ENCODE measurements at places on chromosomes 7 and 10.

GRCh38 chr7:151468217-151469018 is 28.5 kb upstream of the CRYGN start:
- no peak for DNase-seq

DNA sequence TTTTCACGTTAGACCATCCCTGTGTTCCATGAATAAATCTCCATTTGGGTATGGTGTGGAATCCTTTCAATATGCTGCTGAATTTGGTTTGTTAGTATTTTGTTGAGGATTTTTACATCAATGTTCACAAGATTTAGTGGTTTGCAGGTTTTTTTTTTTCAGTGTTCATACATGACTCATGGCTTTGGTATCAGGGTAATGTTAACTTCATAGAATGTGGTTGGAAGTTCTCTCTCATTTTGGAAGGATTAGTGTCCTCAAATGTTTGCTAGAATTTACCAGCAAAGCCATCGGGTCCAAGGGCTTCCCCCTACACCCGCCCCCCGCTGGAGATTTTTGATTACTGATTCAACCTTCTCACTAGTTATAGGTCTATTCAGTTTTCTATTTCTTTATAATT is 398.0 kb downstream of the NXPH1 start:
- no peak for DNase-seq

DNA sequence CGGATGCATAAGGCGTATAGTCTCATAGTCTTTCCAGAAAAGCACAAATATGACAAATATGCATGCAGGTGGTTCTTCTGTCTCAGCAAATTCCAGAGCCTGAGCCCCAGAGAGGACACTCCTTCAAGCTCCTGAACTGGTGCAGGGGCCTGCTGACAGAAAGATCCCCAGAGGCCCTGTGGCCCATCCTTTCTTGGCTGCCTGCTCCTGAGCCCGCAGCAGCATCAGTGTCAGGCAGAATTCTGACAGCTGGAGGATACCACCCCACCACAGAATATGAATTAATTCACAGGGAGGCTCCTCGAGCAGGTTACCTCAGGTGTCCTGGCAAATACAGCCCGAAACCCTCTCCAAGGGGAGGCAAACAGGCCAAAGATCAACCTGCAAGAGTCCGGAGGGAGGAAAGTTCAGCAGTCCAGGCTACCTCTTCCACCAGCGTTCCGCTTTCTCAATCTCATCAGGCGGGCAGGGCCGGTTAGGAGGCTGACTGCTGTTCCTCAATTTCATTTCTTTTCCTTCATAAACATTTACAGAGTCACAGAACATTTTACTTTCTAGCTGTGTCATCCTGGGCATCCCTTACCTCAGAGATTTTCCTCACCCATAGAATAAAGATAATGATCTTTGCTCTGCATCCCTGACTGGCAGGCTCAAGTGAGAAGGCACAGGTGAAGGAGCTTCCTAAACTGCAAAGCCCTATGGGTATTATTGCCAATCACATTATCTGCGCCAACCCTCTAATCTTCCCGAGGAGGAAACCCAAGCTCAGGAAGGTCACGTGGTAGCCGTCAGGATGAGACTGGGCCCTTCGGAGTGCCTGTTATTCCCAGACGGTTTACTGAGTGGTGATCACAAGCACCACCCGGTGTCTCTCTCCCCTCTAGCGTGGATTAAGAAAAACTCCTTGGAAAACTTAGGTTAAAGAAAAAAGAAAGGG is 1.4 kb downstream of the DNAJB12 start:
- DNase-seq = no peak

DNA sequence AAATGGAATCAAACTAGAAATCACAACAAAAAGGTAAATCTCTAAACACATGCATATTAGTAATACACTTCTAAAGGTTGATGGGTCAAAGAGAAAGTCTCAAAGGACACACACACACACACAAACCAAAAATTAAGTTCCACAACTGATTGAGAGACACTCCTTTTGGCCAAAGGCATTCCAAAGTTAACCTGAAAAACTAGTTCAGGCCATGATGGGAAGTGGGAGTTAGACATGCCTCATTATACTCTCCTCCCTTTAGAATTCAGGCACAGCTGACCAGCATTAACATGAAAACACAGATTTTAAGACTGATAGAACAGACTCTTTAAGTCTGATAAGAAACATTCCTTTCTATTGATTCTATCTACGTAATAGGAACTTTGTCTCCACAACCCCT is 332.4 kb upstream of the IGFBP3 start:
- no peak for DNase-seq

GRCh38 chr7:20030915-20031362 is 186.2 kb downstream of the MACC1 start:
- DNase-seq = no peak

DNA sequence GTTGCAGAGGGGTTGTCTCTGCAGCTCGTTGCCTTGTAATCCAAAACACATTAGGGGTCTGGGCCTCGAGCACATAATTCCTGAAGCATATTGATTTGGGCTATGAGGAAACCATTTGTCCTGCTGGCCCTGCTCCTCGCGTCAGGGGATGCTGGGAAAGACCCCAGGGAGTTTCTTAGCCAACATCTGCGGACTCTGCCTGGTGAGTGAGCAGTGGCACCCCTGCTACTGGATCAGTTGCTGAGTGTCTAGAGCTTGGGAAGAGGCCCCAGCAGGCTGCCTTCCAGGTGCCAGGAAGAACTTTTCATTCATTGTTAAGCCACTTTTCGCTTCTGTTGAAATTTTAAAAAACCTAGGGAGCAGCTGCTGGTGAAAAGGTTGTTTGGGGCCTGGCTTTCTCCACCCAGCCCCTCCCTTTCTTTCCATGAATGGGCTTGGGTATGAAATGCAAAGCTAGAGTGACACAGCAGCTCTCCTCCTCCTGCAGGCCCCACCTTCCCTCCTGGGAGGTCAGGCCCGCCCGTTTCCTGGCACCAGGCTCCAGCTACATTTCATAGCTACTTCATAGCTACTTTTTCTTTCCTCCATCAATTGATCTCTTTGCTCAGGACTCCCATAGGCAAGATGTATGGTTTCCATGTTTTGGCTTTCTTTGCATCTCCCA is 26.8 kb downstream of the TACR2 start:
- no peak for DNase-seq

- DNase-seq = no peak
Measured at GRCh38 chr7:674454-675410, 51.8 kb upstream of the DNAAF5 start.

DNA sequence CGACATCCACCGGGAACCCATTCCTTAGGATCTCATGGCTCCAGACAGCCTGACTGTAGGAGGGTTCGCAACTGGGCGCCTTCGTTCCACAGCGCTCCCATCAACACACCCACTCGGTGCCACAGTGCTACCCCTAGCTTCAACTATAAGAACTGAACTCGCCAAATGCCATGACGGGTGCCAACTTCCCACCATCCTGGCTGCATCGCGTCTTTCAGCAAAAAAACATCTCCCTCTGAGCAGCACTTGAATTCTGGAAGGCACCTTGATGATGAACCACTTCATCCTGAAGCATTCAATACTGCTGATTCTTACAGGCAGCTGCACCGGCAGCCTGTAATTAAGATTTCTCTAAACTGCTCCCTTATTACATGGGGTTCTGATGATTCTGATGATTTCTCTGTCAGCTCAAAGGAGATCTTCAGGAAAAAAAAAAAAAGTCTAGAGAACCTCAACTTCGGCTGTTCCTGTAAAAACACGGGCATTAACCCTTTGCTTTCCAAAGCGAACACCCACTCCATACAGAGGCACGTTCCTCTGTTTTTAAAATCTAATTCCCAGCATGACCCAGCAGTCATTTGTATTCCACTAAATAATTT is 1.3 kb downstream of the CYTH3 start:
- DNase-seq = peak; percentile 27

GRCh38 chr10:26440088-26440470 is 1.9 kb downstream of the APBB1IP start:
- no peak for DNase-seq

GRCh38 chr10:54137396-54137795 is 663.6 kb downstream of the PCDH15 start:
- no peak for DNase-seq

DNA sequence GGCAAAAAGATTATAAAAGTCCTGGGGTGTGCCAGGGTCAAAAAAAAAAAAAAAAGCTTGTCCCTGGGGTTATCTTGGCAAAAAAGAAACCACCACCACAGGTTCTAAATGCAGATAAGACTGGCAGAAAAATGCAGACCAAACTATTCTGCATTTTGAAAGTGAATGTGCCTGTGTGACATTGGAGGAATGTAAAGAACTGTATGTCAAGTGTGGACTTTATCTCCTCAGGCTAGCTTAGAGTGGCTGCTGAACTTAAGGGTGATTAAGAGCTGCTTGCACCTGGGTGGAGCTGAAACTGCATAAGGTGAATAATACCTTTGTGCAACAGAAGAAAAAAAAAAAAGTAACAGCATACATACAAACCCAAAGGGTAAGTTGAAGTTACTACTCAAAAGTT is 1.3 kb upstream of the NAPEPLD start:
- no peak for DNase-seq

DNA sequence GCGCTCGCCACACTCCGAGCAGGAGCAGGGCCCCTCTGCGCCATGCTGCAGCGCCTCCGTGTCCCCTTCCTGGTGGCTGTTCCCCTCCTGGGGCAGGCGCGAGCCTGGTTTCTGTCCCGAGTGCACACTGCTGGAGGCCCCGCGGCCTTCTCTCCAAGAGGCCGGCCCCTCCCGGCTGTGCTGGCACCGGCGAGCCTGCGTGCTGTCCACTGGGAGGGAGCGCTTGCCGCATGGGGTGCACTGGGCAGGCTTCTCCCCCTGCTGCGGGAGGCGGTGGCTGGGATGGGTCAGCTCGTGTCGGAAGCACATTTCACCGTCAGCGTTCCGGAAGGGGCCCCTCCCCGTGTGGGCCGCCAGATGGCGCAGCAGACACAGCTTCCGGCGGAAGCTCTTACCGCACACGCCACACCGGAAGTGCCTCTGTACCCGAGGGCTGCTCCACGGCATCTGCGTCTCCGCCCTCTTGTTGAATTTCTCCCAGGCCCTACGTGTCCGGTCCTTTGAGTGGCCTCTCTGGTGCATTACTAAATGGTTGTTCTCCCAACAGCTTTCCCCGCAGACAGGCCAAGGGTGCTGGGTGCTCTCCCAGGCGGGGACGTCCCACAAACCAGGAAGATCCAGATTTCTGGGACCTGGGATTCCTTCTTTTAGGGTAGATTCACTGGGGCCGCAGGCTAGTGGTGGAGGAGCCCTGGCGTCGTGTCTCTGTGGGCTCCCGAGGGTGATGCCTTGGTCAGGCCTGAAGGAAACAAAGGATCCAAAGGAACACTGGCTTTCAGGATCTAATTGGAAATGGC is 18.7 kb downstream of the ZNF786 start:
- no peak for DNase-seq

- DNase-seq = no peak
Measured at GRCh38 chr7:156898938-156899337, 6.0 kb upstream of the LMBR1 start.

- no peak for DNase-seq
Measured at GRCh38 chr10:10141782-10142382, 875.8 kb upstream of the CELF2 start.

GRCh38 chr7:55517191-55517633 is 55.1 kb downstream of the VOPP1 start:
- no peak for DNase-seq

DNA sequence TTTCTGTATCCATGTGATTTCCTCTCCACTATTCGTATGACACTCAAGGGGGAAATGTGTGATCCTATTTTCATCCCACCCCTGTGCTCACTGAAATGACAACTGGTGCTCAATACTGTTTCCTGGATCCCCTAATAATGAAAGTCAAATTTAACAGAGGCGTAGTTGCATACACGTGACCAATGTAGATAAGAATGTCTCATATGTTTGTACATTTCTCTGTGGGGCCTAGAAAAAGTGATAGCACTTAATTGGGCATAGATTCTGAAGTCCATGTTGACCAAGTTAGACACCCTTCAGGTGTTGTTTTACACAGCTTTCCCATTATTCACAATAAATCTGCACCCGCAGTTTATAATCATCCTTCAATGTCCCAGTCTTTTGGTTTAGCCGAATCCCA is 59.1 kb downstream of the JAZF1 start:
- DNase-seq = no peak

DNA sequence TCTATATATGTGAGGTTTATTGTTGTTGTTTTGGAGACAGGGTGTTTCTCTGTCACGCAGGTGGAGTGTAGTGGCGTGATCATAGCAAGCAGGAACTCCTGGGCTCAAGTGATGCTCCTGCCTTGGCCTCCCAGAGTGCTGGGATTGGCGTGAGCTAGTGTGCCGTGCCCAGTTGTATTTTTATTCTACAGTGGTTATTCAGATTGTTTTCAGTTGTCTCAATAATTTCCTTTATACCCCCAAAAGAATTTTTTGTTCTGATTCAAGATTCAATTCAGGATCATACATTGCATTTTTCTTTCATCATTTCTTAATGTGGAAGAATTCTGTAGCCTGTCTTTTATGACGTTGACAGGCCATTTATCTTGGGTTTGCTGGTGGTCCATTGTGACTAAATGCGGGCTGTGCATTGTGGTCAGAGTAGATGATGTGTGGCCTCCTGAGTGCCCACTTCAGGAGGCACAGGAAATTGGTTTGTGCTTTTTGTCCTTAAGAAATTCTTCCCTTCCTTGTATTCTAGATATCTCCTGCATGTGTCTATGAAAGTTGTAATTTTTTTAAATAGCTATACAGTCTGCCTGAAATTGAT is 22.9 kb downstream of the RBM33 start:
- no peak for DNase-seq

DNA sequence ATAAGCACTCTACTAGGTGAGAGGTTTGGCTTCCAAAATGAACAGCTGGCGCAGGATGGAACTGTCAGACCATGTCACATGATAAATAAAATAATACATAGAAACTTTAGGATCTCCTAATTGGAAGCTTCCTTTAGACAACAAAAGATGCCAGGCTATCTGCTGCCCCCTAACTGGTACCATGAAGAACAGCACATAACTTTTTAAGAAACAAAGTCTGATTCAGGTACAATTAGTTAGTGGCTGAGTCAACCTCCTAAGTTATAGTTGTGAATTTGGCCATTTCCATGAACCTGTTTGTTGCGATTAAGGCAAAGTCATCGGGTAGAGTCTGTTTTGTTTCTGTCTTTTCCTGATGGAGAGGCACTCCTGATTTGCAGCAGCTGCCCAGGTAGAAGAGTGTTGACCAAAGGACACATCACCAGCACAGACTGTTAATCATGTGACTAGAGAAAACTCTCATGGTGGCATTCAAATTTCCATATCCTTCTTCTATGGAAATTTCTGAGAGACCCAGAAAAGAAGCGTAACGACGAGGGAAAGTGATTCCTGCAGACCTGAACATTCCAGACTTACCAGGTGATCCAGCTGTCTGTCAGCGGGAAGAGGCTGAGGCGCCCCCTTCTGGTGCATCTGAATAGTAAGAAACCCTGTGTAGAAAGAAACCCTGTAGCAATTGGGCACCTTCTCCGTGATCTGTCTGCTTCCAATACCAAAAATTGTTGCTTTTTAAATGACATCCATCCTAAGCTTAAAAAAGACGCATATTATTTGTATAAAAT is 8.6 kb upstream of the INHBA start:
- DNase-seq = no peak

GRCh38 chr10:119029613-119030420 is at the start of gene NANOS1:
TSS of gene NANOS1 (plus strand) at chr10:119029714. CDS start at chr10:119029802, 88 bp downstream.
- no peak for DNase-seq
